Stimulated activated CD8-positive, alpha-beta memory T cell treated with anti-CD3 and anti-CD28 coated beads, Interleukin-7, amount 100 ng/mL, for 1 hour (primary cell): ENCODE measurements at places on chromosomes 5 and 9.

DNA sequence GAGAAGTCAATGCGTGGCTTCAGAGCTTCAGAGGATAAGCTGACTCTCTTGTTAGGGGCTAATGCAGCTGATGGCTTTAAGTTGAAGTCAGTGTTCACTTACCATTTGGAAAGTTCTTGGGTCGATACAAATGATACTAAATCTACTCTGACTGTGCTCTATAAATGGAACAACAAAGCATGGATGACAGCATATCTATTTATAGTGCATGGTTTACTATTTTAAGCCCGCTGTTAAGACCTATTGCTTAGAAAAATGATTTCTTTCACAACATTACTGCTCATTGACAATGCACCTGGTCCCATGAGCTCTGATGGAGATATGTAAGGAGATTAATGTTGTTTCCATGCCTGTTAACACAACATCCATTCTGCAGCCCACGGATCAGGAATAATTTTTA is 435.7 kb downstream of the MAT2B start:
- DNase-seq: no peak

DNA sequence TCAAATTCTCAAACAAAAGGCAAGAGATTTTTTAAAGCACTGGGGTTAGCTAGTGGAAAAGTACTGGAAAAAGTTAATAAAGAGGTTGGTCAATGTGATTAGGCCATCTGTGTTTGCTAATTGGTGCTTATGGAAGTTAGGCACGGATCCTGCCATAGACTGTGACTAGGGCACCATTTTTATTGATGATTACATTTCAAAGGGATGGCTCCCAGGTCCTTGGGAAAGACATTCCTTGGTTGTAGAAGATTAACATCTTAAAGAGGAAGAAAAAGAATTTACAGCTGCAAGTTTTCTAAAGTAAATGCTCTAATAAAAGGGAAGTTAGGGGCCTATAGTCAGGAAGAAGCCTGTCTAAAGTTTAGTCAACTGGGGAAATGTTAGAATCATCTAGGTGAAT is 1183.3 kb downstream of the DTWD2 start:
- no peak for DNase-seq

- DNase-seq: no peak
These were observed 45.5 kb downstream of the BICD2 start for GRCh38 chr9:92719028-92719647.

- no peak for DNase-seq
These were observed 9.8 kb upstream of the COL15A1 start for GRCh38 chr9:98933890-98934289.

- DNase-seq: no peak
These were observed 3.4 kb downstream of the KCNT1 start for GRCh38 chr9:135705376-135705775.

DNA sequence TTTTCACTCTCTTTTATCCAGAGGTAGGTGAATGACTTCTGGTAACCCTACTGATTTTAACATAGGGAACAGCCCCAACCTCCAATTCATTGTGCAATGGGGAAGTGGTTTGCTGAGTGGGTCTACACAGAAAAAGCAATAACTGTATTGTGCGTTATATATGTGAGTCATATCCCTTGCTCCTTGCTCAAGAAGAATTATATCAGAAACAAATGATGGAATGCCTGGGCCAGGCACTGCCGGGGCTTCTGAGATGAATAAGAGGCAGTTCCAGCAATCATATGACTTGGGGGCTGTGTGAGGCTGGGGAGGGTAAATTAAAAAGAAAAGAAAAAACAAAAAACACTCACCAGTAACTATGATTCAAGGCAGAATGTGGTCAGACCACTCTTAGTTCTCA is 79.2 kb upstream of the ABCA1 start:
- no peak for DNase-seq

GRCh38 chr9:33168941-33169544 is 1.9 kb upstream of the B4GALT1 start:
- no peak for DNase-seq

- no peak for DNase-seq
These were observed 1962.2 kb upstream of the WWC1 start for GRCh38 chr5:166329149-166329800.

- no peak for DNase-seq
These were observed 118.2 kb downstream of the CDH12 start for GRCh38 chr5:22734907-22735306.

DNA sequence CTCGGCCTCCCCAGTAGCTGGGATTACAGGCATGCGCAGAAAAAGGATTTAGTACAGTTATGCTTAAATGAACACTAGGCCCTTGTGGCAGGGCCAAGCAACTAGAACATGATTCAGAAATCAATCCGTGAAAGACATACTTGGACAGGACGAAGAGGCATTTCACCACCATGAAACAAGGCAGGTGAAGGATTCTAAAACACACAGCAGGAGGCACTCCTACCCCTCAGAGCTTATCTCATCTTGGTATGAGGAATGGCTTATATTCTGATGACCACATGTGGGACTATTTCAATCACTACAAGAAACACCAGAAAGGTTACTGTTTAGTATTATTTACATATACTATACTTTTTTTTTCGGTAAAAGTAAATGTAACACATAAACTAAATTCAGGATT is 15.7 kb downstream of the OR2S2 start:
- no peak for DNase-seq

DNA sequence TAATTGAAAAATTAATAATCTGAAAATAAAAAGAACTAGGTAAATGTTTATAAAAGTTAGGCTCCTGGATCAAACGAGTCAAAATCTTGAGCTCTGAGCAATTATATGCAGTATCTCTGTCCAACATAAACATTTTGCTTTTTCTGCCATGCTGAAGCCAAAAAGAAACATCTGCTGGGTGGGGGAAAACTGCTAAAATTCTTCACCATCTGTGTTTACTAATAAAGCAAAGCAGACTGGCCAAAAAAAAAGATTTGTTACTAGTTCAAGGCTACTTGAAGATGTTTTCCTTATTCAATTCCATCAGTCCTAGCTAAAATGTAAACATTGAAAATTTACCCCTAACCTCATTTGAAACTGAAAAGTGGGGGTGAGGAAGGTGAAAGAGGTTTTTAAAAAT is 29.7 kb downstream of the GTF3C4 start:
- DNase-seq: no peak

DNA sequence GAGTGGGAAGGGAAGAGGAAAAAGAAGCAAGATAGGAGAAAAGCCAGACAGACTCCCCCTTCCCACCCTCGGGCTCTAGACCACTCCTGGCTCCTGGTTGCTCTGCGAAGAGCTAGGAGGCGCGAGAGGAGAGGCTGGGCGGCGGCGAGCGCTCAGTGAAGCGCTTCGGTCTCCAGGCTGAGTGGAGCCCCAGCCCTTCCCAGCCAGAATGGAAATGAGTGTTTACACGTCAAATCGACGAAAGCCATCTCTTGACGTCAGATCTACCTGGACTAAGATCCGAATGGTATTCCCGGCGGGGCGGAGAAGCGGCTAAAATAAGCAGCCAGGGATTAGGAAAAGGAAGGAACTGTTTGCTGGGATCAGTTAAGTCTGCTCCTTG is at the start of gene PCSK1:
PCSK1 (minus strand) TSS at position 183 of the 382 bp plus-strand sequence. CDS start 206 bp downstream, outside the sequence.
- DNase-seq: no peak

GRCh38 chr9:7862170-7862569 is 62.6 kb upstream of the DMAC1 start:
- no peak for DNase-seq

DNA sequence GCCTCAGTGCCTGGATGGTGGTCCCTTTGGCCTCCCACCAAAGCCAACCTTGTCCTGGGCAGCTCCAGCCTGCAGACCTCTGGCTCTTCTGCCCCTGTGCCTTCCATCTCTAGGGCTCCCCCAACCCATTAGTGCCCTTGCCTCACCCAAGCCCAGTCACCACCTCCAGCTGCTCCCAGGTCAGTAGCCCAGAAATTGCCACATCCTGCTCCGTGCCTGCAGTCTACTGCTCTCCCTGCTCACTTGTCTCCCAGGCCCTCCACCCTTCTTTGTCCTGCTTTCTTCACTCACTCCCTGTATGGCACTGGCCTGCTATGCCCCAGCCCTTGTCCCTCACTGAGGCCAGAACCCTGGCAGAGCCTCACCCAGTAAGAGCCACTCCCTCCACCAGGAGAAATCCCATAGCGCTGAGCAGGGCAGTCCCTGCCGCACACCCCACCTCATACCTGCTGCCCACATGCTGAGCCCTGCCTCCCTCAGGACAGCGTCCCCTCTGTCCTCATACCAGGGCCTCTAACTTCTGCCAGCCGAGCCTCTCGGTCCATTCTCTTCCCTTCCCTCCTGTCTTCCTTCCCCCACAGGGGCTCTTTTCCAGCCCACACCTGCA is 44.4 kb downstream of the JADE2 start:
- no peak for DNase-seq

DNA sequence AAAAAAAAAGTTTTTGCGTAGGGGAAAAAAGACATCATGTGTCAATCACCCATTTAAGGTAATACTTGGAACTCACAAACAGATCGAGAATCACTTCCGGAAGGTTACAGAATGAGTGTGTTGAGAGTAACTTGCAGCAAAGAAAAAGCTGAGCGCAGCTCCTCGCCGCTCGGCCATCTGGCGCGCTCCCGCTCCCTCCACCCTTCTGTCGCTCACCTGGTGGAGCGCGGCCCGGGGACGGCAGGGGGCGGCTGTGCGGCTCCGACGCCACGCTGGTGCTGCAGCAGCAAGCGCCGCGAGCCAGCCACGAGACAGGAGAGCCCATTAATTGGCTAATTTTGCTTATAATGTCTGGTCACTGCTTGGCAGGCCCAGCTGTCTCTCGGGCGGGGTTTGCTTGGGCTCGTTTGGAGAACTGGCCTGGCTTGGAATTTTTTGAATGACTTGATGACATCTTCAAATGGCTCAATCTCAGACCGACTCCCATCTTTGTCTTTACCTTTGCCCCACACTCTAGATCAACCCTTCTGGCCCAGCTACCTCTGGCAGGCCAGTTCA is 601.8 kb downstream of the CCDC171 start:
- DNase-seq: no peak

- DNase-seq: no peak
These were observed 9.8 kb upstream of the FTMT start for GRCh38 chr5:121841892-121842291.

GRCh38 chr9:94623253-94623652 is 16.1 kb downstream of the FBP1 start:
- no peak for DNase-seq

DNA sequence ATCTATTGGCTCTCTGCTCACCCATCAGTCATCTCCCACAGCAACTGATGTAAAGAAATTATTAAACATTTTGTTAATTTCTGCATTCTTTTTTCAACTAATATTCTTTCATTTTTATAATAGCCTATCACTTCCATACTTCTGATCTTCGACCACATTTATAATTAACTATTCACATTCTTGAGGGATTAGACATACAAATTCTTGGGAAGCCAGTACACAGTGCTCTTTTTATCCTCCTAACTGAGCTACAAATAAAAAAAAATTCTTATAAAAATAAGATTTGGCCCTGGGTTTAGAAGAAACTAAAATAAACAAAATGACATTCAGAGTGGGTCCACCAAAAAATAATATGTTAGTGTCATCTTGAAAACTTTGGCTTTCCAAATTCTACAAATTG is 103.7 kb upstream of the ITGA1 start:
- DNase-seq: no peak

- DNase-seq: no peak
These were observed 60.6 kb downstream of the DIAPH1 start for GRCh38 chr5:141558150-141558549.

- DNase-seq: no peak
These were observed at the start of gene GGTA1 for GRCh38 chr9:121499427-121500164. Gene GGTA1 (minus strand): TSS chr9:121499844. CDS start chr9:121467922, 31,922 bp downstream.

DNA sequence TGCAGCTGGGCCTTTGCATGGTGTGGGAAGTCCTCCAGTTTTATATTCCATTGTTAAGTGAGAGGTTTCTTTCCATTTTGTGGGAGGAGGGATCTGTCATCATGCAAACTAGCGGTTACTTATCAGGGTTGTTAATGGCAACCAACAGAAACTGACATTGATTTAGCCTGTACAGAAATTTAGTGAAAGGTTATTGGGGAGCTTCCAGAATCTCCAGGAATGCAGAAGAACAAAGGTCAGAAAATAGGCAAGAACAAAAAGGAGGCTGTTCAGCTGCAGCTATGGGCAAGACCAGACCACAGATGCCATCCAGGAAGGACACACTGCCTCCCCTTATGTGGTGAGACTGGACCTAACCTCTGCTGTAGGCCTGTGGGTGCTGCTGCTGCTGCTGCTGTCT is 395.8 kb downstream of the KDM4C start:
- no peak for DNase-seq

DNA sequence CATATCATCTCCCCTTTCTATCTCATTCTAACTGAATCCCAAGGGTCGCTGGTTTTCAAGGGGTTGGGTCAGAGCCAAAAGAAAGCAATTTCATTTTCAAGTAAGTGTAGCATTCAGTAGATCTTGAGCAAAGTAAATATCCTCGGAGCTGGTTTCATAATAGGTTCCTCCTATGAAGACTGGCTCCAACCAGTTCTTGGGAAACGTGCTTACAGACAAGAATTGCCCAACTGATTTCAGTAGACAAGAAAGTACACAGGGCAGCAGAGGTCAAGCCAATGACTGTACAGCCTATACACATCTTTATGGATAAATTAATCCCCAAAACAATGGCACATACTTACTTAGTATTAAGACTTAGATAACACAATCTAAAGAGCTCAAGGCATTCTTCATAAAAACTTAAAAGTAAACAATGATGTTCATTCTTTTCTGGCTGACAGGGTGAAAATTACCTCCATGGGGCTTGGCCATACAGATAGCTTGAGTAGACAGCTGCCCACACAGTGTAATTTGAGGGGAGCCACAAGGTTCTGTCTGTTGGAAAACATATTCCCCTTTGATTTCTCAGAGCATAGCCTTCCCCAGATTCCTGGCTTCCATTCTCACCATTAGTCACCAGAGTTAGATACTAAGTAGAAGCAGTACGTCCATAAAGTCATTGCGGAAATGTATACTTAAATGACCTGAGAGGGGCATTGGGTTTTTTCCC is 163.9 kb downstream of the ARRDC3 start:
- no peak for DNase-seq

GRCh38 chr9:27280860-27281259 is 16.1 kb downstream of the EQTN start:
- no peak for DNase-seq

DNA sequence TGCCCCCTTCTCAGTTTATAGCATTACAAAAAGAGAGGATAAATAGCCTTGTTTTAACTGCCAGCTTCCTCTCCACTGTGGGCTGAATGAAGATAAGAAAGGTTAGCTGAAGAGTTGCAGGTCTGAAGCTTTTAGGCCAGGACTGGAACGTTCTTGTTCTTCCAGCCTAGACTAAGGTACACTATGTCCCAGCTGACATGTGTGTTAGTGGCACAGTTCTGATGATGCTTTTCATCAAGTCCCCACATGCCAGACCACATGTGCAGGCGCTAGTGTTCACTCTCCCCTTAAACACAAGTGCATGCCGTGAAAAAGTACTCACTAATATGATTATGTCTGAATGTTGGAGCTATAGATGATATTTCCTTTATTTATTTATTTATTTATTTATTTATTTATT is 40.7 kb downstream of the STXBP1 start:
- no peak for DNase-seq

GRCh38 chr5:99640646-99641045 is 711.8 kb upstream of the CHD1 start:
- no peak for DNase-seq

GRCh38 chr9:125821078-125821477 is 73.9 kb downstream of the PBX3 start:
- DNase-seq: no peak
